ENCODE measurements at places on chromosomes 1 and 21. TPM values are rescaled to one million over a fixed set of nuclear protein-coding genes. Genes with fewer than 3 reads are reported as not detected.

Gene MYCL
- 3.7 TPM for total RNA-seq

Gene FCGR1A
- not detected for total RNA-seq

Gene RGS7
- not detected for total RNA-seq

Gene GPN2
- total RNA-seq = 8.8 TPM

Gene COL24A1
- not detected for total RNA-seq

Gene CIART
- total RNA-seq = 4.4 TPM

Gene FNDC10
- 4.7 TPM for total RNA-seq

Gene CASZ1
- 8.9 TPM for total RNA-seq

Gene LCE3D
- not detected for total RNA-seq

Gene PRR9
- not detected for total RNA-seq

Gene C8A
- total RNA-seq = not detected

Gene PCP4L1
- total RNA-seq = not detected

Gene ADGRL4
- not detected for total RNA-seq

Gene LYSMD1
- total RNA-seq = 6.5 TPM

Gene VPS45
- 22.9 TPM for total RNA-seq

Data from hair follicular keratinocyte (primary cell).